ENCODE measurements at places on chromosomes 2 and 18.

GRCh38 chr2:56210291-56210690, 26.5 kb downstream of the CCDC85A start:
- no peak for DNase-seq

GRCh38 chr2:188983427-188984064, 9.4 kb downstream of the COL3A1 start:
- DNase-seq, result no peak

GRCh38 chr2:72961036-72961720, 43.9 kb downstream of the EMX1 start:
- no peak for DNase-seq

DNA sequence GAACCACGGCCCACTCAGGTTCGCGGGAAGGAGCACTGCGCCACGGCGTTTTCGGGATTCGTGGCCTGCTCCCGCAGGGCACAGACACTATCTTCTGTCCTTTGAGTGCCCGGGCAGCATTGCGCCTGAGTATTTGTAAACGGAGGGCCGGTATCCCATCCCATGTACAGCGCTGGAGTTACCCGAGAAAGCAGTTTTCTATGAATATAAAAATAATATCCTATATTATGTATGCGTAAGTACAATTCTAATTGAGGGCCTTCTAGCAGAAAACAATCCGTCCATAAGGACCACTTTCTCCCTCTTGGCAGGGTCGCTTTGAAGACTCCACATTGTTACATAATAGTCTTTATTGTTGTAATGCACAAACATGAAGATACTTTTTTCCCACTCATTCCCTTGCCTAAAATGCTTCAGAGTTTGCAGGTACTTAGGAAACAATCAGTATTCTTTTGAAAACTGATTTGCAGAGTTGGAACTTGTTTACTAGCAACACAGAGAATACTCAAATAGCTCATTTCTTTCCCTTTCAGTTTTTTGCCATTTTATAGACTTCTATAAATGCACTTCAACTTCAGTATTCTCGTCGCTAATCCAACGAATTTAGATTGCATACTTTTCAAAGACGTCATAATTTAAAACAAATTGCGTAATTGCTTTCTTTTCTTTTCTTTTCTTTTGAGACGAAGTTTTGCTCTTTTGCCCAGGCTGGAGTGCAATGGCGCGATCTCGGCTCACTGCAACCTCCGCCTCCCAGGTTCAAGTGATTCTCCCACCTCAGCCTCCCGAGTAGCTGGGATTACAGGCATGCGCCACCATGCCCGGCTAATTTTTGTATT, 1.0 kb upstream of the REV1 start:
- no peak for DNase-seq

DNA sequence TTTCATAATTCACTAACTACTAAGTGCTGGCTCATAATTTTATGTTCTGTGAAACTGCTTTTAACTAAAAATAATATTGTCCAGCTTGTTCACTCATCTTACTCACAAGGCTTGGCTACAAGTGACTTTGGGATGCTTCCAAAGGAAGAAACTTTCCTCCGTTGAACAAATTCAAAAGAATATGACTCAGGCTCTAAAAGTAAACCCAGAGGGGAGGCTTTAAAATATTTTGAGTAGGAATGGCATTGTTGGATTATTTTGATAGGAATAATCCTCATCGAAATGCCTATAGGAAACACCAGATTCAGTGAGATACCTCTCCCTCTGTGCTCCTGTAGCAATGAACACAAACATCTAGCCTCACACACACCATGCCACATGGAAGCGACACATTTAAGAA, 25.2 kb upstream of the TLK1 start:
- no peak for DNase-seq

DNA sequence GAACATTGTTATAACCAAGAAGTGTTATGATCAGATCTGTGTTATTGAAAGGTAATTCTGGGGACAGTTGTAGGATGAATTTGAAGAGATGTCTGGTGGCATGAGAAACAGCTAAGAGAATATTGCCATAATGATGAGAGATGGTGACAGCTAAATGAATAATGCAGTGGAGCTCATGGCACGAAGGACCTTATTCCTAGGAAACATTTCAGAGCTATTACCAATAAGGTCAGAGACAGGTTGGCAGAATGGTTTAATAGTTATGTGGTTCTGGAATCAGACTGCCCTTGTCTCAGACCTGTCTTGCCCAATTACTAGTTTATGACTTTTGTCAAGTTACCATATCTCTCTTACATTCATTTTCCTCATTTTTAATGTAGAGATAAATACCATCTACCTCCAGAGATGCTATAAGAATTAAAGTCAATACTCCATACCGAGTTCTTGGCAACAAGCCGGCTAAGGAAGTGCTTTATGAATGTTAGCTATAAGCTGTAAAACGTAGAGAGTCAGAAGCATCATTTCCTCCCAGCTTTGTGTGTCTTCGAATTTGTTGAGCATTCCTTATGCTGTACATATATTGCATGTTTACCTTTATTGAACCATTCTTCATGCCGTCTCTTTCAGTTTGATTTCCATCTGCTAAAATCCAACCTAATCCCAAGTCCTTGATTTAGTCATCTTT, 73.6 kb upstream of the COL5A2 start:
- DNase-seq, result no peak

DNA sequence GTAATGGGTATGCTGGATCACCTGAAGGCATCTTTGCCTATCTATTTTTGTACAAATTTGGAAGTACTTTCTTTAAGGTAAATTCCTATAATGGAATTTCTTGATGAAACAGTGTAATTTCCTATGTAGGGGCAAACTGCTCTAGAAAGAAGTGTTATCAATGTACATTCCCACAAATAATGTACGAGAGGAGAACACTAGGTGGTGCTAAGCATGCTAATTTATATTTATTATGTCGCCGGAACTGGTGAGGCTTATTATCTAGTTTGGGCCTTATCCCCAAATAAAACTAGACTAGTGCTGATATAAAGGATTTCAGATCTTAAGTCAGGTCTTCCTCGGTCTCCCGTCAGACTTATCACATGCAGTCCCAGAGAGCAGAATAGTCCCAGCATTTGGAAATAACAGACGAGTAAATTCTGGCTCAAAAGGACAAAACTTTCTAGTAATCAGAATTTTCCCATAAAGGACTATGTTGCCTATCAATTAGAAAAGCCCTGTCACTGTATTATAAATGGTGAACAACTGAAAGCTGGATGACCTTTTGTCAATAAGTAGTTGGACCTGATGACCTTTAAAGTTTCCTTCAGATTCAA, 86.9 kb upstream of the RBBP8 start:
- DNase-seq, result no peak

GRCh38 chr2:59182249-59182648, 941.1 kb upstream of the FANCL start:
- no peak for DNase-seq

GRCh38 chr2:149953627-149954026, 366.1 kb upstream of the MMADHC start:
- no peak for DNase-seq

DNA sequence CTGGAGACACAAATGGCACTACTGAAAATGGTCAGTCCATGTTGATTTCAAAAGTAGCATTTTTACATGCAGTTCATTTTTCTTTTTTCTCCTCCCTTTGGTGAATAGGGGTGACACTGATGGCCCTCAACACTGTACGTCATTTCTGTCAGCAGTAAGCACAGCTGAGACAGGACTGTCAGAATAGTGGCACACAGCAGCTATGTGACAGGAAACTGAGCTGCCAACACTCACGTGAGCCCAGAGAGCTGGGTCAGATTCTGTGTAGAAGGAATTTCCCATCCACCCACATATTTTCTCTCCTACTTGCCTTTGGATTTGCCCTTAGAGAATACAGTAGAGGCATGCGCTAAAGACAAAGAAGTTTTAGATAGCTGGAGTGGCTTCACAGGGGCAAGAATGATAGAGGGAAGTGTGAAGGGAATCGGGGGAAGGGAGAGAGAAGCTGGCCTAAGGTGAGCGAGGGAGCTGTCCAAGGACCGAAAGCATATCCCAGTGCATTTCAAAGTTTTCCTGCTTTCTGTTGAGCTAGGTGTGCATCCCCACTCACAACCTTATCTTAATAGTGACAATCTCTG, 476.6 kb downstream of the CNTNAP5 start:
- no peak for DNase-seq

- no peak for DNase-seq
These were observed 65.6 kb downstream of the RAPH1 start for GRCh38 chr2:203469546-203469945.

- DNase-seq, result no peak
These were observed 60.7 kb downstream of the USP34 start for GRCh38 chr2:61410185-61410584.

DNA sequence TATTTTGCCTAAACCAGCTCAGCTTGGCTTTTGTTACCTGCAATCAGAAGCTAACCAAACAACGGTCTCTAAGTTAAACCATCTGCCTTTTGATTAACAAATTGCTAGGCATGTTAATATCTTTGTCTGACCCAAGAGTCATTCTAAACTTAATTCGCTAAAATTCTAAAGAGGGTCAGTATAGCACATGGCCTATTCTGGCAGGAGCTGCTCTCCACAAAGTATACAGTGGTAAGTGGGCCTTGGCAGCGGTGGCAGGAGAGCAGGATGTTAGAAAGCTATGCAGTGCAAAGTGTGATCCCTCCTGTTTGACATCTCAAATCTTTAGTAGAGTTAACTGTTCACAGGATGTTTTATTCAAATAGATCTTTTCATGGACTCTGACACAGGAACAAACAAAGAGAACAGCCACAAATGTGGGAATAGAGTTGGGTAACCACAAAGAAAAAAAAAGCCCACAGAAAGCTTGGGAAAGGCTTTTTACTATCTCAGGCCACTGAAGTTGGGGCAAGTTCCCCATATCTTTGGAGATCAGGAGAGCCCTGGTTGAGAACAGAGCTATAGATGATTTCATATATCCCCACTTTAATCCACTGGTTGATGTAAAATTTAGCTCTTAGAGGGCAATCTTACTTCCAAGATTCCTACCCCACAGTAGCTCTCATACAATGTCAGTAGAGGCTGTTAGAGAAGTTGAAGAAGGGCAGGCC, 10.6 kb downstream of the CFAP210 start:
- DNase-seq, result no peak

GRCh38 chr2:29374823-29375222, 259.6 kb downstream of the CLIP4 start:
- no peak for DNase-seq

- DNase-seq, result no peak
These were observed 103.2 kb downstream of the LRATD1 start for GRCh38 chr2:14735696-14736095.

- DNase-seq, result no peak
These were observed 51.3 kb downstream of the MYO7B start for GRCh38 chr2:127586746-127587295.

- DNase-seq, result no peak
These were observed 69.1 kb downstream of the HS6ST1 start for GRCh38 chr2:128249555-128249954.
